GDM1 (cell line): ENCODE measurements at places on chromosomes 5 and 9.
A peak's percentile ranks its signal among the peaks of the same experiment; 100 is the strongest.

- DNase-seq: no peak
These were observed 37.3 kb upstream of the PITX1 start for GRCh38 chr5:135071311-135071710.

DNA sequence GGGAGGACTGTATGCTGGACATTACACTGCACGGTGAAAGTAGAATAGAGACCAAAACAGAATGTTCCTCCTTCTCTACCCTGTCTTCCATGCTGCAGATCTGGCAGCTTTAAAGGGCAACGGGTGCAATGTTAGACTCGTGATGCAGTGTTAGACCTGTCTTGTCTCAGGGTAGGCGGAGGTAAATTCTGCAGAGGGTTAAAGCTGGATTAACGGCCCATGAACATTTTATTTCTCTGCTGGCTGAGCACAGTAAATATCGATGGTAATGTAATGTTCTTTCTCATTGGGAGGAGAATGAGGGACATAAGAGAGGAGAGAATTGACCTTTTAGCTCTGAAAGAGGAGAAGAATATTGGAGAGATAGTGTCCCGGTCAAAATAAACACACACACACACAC, 178.9 kb downstream of the NMUR2 start:
- DNase-seq: no peak

DNA sequence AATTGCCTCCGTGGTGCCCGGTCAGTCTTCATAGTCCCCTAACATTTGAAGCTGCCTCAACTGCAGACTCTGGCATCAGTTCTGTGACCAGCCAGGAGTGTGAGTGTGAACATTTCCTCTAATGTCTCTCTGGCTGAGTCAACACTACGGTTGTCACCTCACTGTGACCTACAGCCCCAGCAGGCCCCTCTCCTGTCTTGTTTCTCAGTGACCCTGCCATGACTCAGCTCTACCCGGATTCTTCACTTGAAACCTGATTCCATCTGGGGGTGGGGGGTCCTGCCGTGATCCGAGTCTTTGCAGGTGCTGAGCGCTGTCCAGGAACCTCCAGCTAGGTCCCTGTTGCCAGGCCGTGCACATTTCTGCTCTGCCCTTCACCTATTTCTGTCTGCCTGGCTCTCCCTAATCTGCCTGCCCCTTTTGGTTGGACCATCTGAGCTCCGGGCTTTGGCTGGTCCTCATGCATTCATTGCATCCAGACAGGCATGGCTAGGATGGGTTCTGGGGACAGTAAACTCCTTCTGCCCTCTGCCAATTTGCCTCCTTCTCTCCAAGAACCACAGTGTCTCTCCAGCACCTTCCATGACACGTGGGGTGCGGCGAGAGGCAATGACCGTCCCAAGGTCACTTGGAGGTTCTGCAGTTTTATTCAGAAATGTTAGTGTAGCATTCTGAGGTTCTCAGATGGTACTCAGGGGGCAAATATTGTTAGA, 24.2 kb downstream of the STC2 start:
- DNase-seq: no peak

GRCh38 chr9:128249908-128250838, 25.6 kb downstream of the GOLGA2 start:
- no peak for DNase-seq

DNA sequence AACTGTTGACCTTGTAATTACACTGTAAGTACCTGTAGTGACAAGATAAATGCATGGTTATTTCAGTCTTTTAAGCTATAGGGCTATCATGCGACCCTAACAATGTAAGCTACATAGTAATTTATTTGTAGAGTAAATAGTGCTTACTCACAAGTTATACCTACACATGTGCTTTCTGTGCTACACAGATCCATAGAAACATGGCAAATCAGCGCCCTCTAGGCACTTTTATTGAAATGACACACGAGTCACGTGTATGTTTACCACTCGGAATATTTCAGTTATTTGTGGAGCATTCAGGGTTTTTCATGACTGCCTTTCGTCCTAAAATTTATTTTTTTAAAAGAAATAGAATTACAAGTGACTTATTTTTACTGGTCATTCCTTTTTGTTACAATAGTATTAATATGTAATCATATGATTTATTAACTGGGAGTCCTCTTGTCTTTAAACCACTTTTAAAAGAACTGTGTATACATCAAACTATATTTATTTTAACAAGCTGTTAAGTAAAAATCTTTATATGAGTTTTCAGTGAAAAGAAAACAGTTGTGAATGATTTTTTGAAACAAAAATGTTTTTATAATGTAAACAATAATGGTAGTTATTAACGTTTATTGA, 1242.3 kb upstream of the WWC1 start:
- peak; percentile 10 for DNase-seq

GRCh38 chr9:13841746-13842462, 472.0 kb downstream of the NFIB start:
- DNase-seq: no peak

DNA sequence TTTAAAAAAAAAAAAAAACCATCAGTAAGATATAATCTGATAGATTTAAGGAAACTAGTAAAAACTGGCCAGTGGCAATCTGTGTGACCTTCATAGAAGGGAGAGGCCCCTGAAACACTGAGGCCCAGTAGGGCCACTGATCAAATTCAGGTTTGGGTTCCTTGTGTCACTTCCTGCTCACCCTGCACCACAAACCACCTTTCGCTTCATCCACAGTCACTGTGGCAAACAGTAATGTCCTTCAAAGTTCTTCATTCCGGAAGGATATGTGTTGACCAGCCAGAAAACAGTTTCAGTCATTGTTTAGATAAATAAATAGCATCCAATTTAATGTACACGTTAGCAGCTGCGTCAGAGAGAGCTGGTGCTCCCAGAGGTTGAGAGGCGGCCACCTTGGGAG, 222.1 kb downstream of the CFAP90 start:
- no peak for DNase-seq

- DNase-seq: no peak
These were observed 519.0 kb upstream of the DAB2 start for GRCh38 chr5:39943811-39944210.

DNA sequence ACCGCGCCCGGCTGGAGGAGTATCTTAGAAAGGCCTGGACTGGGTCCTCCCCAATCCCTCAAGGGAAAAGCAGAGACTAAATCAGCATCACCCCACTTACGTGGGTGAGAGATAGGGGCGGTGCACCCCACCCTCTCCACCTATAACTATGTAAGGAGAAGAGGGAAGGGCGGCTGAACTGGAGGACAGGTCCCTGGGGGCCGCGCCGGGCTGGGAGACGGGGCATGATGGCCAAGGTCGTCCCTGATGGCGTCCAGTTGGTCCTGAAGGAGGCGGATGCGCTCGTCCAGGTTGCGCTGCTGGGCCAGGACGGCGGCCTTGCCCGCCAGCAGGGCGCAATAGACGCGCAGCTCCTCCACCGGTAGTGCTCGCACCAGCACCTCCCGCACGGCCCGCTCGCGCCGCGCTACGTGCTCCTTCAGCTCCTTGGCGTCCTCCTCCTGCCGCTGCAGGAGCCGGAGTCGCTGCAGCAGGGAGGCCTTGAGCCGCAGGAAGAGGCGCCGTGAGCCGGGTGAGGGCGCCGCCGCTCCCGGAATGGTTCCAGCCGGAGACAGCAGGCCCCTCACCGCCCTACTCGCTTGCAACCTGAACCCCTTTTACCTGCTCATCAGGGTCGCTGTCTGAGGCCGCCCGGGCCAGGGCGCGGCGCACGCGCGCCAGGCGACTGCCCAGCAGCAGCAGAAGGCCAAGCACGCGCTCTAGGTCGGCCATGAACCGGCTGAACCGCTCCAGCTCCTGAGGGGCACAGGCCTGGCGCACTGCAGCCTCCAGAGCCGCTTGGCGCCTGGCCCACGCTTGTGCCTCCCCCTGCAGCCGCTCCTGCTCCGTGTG, 7.6 kb downstream of the SHROOM1 start:
- DNase-seq: no peak

DNA sequence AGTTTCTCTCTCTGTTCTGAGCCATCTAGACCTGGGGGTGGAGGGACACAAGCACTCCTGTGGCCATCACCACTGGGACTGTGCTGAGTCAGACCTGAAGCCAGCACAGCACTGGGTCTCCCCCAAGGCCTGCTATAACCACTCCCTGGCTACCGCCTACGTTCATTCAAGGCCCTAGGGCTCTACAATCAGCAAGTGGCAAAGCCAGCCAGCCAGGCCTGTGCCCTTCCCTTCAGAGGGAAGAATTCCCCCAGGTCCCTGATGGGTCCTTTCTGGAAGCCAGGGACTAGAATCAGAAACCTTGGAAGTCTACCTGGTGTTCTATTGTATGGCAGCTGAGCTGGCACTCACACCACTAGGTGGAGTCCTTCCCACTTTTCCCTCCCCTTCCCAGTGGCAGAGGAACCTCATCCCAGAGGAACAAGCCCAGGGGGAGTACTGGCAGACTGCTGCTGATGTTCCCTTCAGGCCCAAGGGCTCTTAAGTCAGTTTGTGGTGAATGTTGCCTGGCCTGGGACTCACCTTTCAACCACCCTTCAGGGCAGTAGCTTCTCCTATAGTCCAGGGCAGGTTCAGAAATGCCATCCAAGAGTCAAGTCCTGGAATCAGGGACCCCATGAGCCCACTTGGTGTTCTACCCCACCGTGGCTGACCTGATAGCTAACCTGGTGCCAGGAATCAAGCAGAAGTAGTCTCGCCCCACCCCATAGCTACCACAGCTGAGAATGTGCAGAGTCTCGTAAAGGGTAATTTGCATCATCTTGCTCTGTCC, 20.0 kb downstream of the JMY start:
- no peak for DNase-seq
